IMR-90 (cell line): ENCODE measurements at places on chromosomes 12 and 14.
A peak's percentile ranks its signal among the peaks of the same experiment; 100 is the strongest.

- DNase-seq = peak; percentile 94
Observed at GRCh38 chr12:124422570-124423523, 128.0 kb downstream of the RFLNA start.

GRCh38 chr14:41171045-41171444 is 435.6 kb upstream of the LRFN5 start:
- no peak for DNase-seq

GRCh38 chr12:132275110-132275531 is 54.3 kb downstream of the GALNT9 start:
- DNase-seq = peak; percentile 20

DNA sequence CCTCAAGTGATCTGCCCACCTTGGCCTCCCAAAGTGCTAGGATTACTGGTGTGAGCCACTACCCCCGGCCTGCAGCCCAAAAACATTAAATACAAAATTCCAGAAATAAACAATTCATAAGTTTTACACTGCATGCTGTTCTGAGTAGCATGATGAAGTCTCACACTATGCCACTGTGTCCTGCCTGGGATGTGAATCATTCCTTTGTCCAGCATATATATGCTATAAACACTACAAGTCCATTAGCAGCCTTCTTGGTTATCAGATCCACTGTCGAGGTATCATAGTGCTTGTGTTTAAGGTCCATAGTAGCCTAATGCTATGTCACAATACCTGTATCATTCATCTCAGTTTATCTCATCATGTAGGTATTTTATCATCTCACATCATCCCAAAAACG is 15.9 kb downstream of the INTS13 start:
- DNase-seq = no peak

- no peak for DNase-seq
Observed at GRCh38 chr14:105931808-105932483, 405.6 kb downstream of the TMEM121 start.

- peak; percentile 6 for DNase-seq
Observed at GRCh38 chr14:21454843-21455544, 929 bp downstream of the CHD8 start.

GRCh38 chr12:29039013-29039412 is 110.1 kb upstream of the FAR2 start:
- DNase-seq = peak; percentile 83

DNA sequence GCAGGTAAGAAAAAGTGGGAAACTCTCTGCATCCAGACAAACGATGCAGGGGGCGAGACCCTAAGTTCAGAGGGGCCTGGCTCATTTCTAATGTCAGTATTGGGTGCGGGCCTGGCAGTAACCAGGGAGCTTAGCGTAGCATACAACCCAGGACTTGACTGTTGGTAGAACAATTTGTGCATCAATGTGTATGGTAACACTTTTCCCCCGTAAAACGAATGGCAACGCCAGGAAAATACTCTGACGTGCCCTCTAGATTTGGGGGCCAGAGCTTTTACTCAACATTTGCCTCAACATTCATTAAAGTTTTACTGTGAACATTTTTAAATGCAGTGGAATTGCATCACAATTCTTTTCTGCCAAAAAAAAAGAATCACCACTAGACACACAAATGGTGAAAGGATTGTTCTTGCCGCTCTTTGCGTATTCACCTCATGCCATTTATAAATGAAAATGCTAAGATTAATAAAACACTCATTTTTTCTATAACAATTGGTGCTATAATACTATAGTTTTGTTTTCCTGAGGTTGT is 867 bp downstream of the RHOJ start:
- peak; percentile 10 for DNase-seq
